Stimulated activated CD4-positive, alpha-beta T cell treated with anti-CD3 and anti-CD28 coated beads, Interleukin-1b, Interleukin-23, amount 100 ng/mL, for 1 hour (primary cell): ENCODE measurements at places on chromosomes 16 and 17.

DNA sequence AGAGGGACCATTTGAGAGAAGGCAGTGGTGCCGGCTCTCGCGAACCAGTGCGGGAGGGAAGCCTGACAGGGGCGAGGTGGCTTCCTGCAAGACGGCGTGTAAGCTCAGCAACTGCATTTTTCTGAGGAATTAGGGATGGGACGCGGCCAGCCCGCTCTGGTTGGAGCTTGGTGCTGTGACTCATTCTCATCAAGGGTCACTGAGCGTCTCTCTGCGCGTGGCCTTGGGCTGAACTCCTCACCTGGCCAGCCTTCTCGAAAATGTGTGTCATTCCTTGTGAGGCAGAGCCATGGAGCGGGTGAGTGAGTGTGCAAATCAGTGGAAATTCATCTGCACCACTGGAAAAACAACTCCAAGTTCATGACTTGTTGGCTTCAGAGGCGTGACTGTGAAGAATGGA is 52.8 kb downstream of the NTN1 start:
- DNase-seq: no peak

DNA sequence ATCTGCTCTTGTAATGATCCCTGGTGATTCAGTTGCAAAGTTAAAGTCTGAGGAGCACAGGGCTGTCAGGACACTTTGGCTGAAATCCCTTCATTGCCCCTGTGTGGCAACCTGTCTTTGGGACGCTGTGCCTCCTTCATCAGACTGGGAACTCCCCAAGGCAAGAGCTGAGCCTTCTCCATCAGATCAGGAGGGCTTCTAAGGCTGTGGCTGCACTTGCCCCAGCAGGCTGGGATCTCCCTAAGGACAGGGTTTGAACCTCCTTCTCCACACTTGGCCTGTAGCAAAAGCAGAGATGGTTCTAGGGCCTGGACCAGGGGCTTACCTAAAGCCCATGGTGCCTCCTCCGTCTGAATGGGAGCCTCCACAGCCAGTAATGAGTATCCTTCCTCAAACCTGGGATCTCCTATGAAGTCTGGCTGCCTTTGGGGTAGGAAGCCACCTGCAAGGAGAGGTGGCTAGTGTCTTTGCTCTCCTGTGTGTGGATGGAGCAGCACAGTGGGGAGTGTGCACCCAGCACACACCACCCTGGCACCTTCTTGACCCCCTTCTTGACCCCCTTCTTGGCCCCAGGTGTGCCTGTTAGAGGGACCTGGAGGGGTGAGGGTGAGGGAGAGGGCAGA is 79.0 kb upstream of the NKD1 start:
- DNase-seq: no peak

- DNase-seq: no peak
Observed at GRCh38 chr16:28542646-28543045, 3.9 kb upstream of the NUPR1 start.

GRCh38 chr16:84585467-84585866 is 32.4 kb downstream of the COTL1 start:
- no peak for DNase-seq

GRCh38 chr17:7382901-7383300 is 2.0 kb downstream of the TNK1 start:
- no peak for DNase-seq

GRCh38 chr16:84839956-84840355 is 20.2 kb downstream of the CRISPLD2 start:
- no peak for DNase-seq

GRCh38 chr17:65324611-65325342 is 187.6 kb downstream of the RGS9 start:
- DNase-seq: no peak

DNA sequence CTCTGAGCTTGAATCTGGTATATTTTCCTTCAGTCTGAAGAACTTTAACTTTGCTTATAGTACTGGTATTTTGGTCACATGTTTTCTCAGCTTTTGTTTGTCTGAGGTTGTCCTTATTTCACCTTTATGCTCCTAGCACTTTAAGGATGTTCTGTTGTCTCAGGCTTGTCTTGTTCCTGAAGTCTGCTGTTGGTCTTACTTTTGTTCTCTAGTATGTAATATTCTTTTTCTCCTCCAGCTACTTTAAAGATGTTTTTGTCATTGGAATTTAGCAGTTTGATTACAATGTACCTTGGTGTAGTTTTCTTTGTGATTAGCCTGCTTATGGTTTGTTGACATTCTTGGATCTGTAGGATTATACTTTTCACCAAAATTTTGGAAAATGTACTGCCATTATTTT is 23.6 kb downstream of the RPTOR start:
- no peak for DNase-seq

GRCh38 chr17:41263212-41263611 is 2.0 kb upstream of the KRTAP9-6 start:
- no peak for DNase-seq

DNA sequence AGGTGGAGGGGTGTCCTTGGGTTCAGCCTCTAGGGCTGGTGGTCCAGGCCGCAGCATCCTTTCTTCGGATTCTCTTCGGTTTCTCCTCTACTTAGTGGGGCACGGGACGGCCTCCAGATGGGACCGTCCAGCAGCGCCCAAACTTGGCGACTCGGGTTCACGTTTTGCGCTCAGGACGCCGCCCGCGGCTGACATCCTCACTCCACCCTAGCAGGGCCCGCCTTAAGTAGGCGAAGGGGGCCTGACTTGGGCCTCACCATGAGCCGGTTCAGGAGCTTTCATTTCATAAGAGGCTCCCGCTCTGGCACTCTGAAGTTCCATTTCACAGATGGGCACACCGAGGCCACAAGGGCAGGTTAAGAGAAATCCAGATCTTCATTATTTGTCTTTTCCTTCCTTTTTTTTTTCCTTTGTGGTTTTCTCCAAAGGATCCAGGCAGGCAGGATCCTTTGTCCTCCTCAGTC is 141.2 kb downstream of the SEC14L1 start:
- no peak for DNase-seq

DNA sequence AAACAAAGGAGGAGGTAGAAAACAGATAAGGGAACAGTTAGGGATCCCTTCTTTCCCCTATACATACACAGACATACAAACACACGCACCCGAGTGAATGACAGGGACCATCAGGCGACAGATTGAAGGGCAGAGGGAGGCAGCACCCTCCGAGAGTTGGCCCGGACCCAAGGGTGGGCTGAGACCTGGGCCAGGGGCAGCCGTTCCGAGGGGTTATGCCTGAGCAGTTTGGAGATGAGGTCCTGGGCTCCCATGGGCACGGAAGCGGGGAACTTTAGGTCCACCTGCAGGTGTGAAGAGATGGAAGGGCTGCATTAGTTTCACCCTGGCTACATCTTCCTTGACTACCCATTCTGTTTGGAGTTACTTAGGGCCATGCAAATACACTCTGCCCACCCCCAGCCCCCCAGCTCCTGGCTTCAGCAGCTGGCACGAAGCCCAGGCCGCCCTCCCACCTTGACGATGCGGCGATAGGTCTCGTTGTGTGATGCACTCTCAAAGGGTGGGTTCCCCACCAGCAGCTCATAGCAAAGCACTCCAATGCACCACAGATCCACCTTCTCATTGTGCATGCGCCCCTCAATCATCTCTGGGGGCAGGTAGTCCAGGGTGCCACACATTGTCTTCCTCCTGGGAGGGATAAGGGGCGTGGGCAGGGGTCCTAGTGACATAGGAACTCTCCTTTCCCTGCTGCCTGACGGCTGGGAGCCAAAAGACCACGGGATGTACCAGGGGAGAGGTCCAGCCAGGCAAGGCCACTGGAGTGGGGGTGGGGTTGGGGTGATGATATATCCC is 5.4 kb downstream of the AURKB start:
- no peak for DNase-seq

GRCh38 chr17:79902146-79902791 is 63.0 kb upstream of the CBX4 start:
- DNase-seq: no peak

DNA sequence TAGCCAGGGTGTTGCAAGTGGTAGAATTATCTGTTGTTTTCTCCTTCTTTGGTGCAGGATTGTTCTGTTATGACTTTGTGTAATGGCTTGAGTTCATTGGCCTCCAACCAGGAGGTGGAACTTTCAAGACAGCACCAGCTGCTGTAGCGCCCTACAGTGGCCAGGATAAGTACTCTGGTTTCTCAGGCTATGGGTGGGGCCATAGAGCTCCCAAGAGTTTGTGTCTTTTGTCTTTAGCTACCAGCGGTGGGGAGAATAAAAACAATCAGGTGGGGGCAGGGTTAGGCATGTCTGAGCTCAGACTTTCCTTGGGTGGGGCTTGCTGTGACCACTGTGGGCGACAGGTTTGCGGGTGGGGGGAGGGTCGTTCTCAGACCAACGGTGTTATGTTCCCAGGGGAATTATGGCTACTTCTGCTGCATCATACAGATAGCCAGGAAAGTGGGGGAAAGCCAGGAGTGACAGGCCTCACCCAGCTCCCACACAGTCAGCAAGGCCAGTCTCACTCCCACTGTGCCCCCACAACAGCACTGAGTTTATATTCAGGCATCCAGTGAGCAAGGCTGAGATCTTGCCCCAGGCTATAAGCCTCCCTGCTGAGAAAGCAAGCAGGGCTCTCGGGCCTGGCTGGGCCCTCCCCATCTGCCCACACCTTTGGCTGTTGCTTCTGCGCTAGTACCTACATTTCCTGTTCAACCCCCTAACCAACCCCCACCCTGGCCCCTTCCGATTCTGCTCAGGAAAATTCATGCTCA is 15.4 kb downstream of the ABCA10 start:
- DNase-seq: no peak
